ENCODE measurements at places on chromosomes 4 and X. TPM values are rescaled to one million over a fixed set of nuclear protein-coding genes. Genes with fewer than 3 reads are reported as not detected.
A peak's percentile ranks its signal among the peaks of the same experiment; 100 is the strongest.

The CLGN gene
- 1.1 TPM for total RNA-seq

The SORCS2 gene
- total RNA-seq = 25.7 TPM

DNA sequence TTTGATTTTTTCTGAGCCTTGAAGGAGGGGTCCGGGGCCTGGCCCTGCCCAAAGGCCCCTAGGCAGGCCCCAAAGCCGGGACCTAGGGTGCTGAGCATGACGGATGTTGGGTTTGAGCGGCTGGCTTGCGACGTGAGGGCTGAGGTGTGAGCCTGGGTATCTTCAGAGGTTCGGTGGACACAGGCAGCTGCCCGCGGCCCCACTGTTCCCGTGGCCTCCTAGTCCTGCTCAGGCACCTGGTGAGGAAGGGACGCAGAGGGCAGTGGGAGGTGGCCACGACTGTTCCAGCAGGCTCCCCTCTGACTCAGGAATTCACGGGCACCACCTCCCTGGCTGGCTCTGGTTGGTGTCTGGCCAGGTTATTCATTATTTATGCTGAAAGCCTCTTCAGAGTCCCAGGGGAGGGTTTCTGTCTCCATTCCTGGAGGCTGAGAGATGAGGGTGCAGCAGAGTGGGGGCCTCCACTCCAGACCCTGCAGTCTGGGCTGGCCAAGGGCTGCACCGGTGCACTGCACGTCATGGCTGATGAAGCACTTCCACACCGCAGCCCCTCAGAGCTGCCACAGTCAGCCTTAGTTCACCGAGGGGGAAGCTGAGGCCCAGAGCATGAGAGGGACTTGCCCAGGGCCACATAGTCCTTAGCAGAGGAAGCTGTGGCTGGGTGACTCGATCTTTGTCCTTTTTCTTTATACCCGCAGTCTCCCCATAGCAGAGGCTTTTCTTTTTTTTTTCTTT, 2.2 kb downstream of the MSANTD1 start:
- DNase-seq = no peak

DNA sequence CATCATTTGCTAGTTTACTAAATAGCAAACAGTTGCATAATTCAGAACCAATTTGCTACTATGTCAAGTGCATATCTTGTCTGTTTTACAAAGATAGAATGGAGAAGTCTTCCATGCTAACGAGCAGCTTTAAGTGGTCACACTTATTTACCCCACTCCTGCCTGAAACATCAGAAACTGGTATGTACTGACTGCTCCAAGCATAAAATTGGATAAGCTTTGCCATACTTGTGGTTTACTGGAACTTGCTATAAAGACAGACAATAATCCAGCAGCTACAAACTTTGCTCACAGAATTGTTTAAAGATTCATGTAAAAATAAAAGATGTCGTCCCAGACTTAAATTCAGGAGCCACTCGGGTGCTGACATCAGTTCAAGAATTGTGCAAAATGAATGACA, 13.3 kb upstream of the CDKL2 start:
- DNase-seq = peak; percentile 27

- peak; percentile 88 for DNase-seq
These were observed 11.3 kb upstream of the PLAC1 start for GRCh38 chrX:134669378-134670098.

The ZNF157 gene
- total RNA-seq = 0.54 TPM

The HELT gene
- not detected for total RNA-seq

GRCh38 chr4:157023941-157024340, 52.0 kb upstream of the GLRB start:
- DNase-seq = no peak

- peak; percentile 3 for DNase-seq
These were observed 1416.1 kb downstream of the RPA4 start for GRCh38 chrX:98299785-98300184.

DNA sequence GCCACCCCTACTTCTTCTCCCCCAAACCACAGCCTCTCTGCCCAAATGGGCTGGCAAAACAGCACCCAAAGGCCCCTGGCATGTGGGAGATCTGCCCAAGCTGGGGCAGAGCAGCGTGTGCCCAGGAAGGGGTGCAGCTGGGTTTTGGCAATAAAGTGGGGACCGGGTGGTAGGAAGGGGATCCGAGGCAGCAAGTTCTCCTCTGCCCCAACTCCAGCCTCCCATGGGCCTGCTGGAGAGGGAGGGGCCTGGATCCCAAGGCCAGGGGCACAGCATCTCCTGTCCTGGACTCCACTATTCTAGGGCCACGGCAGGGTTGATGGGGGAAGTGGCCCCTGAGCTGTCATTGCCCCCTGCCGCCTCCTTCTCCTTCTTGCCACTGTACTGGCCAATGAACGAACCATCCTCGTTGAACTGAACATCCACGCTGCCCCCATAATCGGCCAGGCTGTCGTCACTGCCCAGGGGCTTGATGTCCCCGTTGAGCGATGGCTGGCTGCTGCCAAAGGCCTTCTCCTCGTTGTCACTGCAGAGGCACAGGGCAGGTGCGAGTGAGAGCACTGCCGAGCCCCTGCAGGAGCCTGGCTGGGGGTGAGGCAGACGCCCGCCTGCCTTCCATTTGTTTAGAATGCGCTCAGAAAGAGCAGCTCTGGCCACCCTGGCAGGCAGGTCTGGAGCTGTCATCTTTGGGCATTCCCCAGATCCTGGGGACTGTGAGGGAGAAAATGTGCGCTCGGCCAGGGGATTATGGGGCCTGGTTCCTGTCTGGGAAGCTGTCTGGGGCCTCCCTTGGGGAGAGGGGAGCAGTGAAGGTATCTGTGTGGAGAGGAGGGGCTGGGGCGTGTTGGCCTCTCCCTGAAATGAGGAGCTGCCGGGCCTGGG, 23.4 kb downstream of the L1CAM start:
- DNase-seq = no peak

DNA sequence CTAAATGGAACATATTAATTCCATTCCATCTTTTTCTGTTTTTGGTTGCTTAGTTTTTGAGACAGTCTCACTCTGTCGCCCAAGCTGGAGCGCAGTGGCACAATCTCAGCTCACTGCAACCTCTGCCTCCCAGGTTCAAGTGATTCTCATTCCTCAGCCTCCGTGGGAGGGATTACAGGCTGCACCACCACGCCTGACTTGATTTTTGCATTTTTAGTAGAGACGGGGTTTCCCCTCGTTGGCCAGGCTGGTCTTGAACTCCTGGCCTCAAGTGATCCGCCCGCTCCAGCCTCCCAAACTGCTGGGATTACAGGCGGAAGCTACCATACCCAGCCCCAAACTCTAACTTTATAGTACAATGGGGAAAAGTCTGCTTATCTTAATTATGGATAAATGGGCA, 11.2 kb downstream of the HNRNPD start:
- no peak for DNase-seq

DNA sequence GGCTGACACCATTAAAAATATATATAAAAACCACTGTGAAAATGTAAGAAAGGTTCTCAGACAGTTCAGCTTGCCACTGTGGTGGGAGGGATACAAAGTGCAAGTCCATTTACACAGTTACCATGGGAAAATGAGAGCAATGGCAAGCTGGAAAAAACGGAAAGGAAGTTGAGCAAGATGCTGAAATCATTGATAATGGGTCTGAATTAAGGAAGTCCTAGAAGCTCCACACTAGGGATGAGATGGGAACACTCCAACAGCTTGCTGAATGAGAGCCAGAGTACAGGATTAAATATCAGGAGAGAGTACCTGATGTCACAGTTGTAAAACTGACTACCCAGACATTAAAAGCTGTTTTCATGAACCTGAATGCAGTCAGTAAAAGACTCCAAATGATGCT, 218.6 kb downstream of the PRDM5 start:
- DNase-seq = no peak

The PAGE5 gene
- not detected for total RNA-seq

- no peak for DNase-seq
These were observed 227.0 kb downstream of the CPE start for GRCh38 chr4:165605811-165606210.

DNA sequence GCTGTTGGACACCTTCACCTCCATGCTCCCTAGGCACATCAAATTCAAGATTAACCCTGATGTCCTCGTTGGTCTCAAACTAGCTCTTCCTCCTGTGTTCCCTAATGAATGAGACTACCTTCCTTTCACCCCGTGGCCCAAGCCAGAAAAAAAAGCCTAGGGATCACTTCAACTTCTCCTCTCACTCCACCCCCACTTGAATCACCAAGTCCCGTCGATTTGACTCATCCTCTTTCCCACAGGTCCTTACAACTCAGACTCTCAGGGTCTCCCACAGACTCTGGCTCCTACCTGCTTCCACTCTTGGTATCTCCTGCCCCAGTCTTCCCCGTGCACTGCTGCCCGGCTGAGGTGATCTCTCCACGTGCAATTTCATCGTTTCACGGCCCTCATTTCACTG, 8.5 kb downstream of the SLC25A43 start:
- peak; percentile 27 for DNase-seq

The BMP3 gene
- total RNA-seq = not detected

The OPRPN gene
- total RNA-seq = not detected

DNA sequence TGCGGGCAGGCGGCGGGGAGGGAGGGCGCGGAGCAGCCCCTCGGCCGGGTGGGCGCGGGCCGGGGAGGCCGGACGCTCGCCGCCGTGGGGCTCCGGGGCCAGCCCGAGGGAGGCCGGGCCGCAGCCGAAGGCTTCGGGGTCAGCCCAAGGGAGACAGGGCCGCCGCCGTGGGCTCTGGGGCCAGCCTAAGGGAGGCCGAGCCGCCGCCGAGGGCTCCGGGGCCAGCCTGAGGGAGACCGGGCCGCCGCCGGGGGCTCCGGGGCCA, 251 bp downstream of the KIAA0232 start:
- no peak for DNase-seq

- no peak for DNase-seq
These were observed 456 bp downstream of the SNX12 start for GRCh38 chrX:71067712-71068043.

DNA sequence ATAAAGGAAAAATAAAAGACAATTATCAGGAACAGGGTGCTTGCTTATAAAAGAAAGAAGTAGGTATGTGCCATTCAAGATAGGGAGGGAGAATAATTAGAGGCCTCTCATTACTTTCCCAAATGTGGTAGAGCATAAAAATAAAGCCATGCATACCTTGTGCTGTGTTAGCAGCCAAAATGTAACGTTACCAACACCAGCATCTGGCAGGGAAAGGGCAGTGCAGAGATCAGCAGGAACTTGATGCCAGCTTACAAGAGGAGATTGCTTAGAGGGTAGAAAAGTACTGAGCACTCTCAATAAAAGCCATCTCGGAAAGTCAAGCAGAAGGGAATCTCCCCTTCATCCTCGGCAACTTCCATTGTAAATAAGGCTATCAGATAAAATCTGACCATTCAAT, 195.6 kb downstream of the RASL11B start:
- DNase-seq = no peak

DNA sequence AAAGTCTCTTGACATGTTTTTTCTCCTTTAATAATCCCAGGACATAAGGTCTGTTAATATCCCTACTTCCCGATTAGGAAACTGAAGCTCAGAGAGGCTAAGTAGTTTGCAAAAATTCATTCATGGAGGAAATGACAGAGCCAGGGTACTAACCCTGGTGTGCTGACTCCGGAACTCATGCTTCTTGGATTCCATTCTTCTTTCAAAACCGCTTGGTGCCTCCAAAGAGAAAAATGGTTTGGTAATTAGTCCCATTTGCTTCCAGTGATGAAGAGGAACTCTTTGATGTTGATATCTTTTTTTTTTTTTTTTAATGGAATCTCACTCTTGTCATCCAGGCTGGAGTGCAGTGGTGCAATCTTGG, 146.9 kb downstream of the PALLD start:
- DNase-seq = no peak

- no peak for DNase-seq
These were observed 40.4 kb upstream of the MAOA start for GRCh38 chrX:43615660-43616059.

The PPBP gene
- not detected for total RNA-seq

The ATP2B3 gene
- total RNA-seq = 0.46 TPM

DNA sequence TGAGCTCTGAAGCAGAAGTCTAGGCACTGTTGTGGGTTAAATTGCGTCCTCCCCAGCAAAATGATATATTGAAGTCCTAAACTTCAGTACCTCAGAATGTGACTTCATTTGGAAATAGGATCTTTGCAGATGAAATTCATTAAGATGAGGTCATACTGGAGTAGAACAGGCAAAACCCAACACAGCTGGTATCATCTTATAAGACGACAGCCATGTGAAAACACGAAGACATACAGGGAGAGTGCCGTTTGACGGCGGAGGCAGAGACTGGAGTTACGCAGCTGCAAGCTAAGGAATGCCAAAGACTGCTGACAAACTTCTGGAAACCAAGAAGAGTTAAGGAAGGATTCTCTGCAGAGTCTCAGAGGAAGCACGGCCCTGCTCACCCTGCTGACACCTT, 241.5 kb downstream of the MAML3 start:
- no peak for DNase-seq

- DNase-seq = no peak
These were observed 76.0 kb upstream of the MXD4 start for GRCh38 chr4:2337896-2338295.

DNA sequence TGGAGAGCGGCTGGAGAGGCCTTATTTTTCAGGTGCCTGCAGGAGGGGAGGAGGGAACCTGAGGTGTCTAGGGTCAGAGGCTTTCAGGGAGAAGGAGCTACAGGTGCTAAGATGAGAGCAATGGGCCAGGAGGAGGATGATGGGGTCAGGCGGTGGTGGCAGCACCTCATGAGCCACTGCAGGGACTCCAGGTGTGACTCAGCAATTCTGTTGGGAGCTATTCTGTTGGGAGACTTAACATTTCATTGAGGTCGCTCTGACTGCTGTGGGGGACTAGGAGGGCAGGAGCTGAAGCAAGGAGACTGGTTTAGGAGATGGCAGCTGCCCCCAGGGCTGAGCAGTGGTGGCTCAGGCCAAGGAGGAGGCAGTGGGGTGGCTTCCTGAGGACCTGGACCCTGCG, 65.0 kb downstream of the CLDN34 start:
- DNase-seq = no peak

The CPLX1 gene
- total RNA-seq = 1.9 TPM

GRCh38 chr4:66797608-66798007, 747.7 kb downstream of the CENPC start:
- DNase-seq = no peak

The DRP2 gene
- total RNA-seq = 4.2 TPM

GRCh38 chrX:125295337-125295736, 24.3 kb upstream of the TEX13C start:
- DNase-seq = no peak

The RHOXF2 gene
- not detected for total RNA-seq

The MND1 gene
- total RNA-seq = 1.0 TPM

DNA sequence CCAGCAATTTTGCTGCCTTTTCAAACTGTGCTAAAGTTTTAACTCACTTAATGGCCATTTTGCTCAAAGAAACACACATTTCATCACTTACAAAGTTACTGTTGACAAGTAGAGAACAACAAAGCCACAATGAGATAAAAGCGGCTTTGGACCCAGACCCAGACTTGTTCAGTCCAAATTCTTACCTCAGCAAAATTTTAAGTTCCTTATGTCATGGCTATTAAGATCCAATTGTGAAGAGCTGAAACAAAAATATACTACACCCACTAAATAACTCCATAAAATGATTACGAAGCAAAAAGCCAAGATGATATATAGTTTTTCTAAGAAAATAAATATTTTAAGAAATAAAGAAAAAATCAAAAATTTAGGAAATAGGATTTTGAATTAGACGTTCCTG, 137.0 kb upstream of the INPP4B start:
- DNase-seq = no peak

All from astrocyte (in vitro differentiated cells and primary cell).